ENCODE measurements at places on chromosomes 11 and 22.

GRCh38 chr11:59403546-59403945 is 22.7 kb downstream of the OR5A2 start:
- DNase-seq: no peak

DNA sequence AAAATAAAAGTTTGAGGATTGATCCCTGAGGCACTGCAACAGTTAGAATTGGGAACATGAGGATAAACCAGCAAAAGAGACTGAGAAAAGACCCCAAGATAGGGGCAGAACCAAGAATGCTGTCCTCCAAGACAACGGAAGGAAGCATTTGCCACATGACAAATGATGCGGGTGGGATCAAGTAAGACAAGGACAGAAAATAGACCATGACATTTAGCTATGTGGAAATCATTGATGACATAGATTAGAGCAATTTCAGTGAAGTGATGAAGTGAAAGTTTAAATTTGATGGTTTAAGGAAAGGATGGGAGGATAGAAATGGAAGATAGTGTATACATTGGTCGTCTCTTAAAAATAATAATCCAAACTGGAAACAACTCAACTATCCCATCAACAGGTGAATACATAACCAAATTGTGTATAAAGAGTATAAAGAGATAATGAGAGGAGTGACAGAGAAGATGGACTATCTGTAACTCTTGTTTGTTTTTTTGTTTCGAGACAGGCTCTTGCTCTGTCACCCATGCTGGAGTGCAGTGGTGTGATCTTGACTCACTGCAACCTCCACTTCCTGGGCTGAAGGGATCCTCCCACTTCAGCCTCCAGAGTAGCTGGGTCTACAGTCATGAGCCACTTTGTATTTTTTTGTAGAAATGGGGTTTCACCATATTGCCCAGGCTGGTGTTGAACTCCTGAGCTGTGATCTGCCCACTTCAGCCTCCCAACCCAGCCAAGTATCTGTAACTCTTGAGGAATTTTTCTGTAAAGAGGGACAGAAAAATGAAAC is 48.7 kb upstream of the FDX1 start:
- DNase-seq: no peak

DNA sequence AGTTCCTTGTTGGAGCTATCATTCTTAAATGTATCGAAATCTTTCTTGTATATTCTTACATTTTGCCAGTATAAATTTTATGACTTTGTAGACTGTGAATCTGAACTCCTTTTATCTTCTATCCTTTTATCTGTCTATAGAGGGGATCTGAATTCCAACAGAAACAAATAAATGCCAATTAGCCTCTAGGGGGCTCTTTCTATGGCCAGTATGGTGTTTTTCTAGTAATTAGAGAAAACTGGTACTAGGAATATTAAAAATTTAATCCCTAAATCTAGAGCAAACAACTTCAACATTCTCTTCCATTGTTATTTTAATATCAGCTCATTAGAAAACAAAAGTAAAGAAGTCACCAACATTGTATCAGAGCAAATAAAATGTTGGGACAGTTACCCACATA is 21.5 kb upstream of the CAT start:
- no peak for DNase-seq

DNA sequence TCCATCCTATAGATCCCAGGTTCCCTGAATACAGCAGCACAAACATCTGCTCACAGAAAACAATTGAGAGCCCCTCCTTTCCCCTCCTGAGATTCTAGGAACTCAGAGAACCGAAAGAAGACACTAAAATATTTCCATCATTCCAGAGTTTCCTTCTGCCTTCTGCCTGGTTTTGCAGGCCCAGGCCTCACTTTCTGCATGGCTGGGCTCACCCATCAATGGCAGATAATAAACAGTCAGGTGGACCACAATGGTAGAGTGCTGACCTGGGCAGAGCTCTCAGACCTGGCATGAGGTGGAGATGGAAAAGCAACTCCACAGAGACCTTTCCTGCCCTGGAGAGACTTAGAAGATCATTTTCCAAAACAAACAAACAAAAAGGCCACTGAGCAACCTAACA is 389.1 kb downstream of the NXPE2 start:
- DNase-seq: no peak

DNA sequence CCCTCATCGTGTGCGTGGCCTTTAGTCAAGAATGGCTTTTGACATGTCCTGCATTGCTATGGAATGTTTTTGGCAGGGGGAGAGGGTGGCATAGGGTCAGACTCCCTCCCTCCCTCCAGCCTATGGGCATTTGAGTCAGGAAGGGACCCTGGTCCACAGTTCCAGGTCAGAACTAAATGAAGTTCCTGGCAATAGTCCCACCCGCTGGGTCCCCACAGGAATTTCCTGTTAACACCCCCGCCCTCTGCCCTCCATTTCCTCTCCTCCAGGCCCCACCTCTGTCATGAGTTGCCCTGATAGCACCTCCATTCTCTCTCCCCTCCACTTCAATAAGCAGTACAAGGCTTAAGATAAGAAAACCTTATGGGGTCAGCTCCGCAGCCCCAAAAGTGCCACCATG is 40.8 kb upstream of the LMO2 start:
- DNase-seq: no peak

GRCh38 chr11:74520927-74521665 is 27.6 kb upstream of the LIPT2 start:
- no peak for DNase-seq

GRCh38 chr22:28462041-28462440 is 217.6 kb downstream of the TTC28 start:
- DNase-seq: no peak

DNA sequence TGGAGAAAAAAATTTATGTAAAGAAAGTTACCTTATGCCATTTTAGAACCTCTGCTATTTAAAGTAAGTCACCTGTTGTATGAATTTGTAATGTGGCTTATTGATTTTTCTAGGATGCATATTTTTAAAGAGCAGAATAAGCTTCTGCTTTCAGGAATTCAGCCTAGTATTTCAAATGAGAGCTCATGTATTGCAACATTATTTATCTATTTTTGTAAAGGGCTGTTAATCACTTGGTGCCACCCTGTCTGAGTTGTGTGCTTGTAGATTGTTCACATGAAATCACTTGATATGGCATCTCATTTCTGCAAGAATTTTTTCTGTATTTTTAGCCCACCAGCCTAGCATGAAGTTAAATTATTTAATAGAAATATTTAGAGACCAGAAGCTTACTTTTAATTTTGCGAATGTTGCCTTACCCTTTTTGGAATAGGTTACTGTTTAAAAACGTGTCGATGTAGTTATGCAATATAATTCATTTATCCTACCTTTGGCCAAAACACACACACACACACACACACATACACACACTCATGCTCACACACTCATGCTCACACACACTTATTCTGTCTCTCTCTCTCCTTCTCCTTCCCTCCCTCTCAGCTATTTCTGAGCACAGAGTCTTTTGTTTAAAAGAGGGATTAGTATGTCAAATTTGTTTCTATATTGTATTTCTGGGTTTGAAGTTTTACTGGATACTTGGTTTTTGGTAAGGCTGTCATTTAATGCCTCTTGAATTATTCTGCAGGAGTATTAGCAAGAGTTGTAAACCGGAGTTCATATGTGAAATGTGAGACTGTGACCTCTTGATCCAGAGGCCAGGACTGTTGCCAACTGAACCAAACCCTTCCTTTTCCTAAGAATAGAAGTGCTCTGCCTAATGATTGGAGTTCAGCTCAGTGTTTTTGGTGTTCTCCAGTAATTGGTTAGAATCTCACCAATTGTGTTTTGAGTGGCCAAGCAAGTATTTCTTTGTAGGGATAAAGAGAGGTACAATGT is 34.4 kb downstream of the YAP1 start:
- no peak for DNase-seq

- no peak for DNase-seq
Observed at GRCh38 chr11:117900121-117900648, 23.7 kb upstream of the FXYD6 start.

- DNase-seq: no peak
Observed at GRCh38 chr11:7444091-7444981, 41.0 kb upstream of the OLFML1 start.

DNA sequence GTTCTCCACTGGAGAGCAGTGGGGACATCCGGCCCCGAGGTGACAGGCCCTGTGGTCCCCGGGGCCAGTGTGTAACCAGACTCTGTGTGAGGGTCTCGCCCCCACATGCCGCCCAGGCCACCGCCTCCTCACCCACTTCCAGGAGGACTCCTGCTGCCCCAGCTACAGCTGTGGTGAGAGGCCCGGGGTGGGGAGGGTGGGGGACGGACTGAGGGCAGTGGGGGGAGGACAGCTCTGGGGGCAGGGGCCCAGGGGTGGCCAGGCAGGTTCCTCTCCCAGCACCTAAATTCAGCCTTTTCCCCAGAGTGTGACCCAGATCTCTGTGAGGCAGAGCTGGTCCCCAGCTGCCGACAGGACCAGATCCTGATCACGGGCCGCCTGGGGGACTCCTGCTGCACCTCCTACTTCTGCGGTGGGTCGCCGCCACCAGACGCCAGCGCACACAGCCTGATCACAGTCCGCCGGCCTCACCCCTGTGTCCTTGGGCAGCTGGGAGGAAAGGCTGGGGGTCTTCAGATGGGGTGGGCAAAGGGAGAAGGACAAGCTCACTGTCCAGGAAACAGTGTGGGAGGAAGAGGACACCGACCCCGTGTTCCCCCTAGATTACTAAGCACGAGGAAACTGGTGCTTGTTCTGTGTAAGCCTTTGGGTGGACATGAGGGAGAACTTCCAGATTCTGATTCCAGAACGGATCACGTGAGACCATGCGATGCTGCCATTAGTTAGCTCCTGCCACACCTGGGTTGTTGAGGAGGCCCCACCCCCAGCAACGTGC is 84.4 kb upstream of the MYOD1 start:
- DNase-seq: no peak

DNA sequence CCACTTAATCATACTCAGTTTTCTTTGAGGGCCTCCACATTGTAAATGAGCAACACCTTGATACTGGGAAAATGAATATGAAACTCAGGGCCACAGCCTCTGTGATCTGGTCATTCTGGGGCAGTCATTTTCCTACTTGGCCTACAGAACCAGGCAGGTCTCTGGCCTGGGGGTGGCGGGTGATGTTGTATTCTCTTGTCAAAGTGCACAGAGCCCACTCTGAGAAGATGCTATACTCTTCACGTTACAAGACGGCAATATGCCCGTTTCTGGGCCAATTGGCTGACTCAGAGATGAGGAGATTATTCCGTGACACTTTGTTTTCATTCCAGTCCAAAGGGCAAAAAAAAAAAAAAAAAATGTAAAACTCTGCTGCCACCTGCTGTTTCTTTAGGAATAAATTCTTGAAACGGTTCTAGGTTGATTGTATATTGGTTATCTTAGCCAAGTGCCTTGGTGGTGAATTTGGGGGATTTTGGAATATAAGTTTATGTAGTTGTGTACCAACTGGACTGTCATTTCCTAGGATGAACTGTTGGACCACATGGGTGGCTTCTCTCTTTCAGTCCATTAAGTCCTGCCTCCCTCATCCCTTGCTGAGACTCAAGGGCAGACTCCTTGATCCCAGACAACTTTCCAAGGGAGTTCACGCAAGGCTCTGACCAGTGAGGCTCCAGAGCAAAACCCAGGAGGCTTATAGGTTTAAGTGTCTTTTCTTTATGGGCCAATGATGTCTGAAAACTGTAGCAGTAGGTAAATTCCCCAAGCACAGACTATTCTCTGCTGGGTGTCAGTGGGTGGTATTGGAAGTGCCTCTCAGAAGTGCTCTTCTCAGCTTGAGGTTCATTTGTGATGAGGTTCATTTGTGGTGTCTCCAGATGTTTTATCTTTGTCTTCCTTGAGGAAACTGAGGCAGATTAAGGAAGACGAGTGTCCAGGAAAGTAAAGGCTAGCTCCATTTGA is 18.2 kb downstream of the ADM start:
- DNase-seq: peak; percentile 67

- DNase-seq: no peak
Observed at GRCh38 chr22:49863931-49864330, 10.3 kb downstream of the ZBED4 start.

- DNase-seq: no peak
Observed at GRCh38 chr11:129933891-129934290, 38.5 kb upstream of the NFRKB start.

DNA sequence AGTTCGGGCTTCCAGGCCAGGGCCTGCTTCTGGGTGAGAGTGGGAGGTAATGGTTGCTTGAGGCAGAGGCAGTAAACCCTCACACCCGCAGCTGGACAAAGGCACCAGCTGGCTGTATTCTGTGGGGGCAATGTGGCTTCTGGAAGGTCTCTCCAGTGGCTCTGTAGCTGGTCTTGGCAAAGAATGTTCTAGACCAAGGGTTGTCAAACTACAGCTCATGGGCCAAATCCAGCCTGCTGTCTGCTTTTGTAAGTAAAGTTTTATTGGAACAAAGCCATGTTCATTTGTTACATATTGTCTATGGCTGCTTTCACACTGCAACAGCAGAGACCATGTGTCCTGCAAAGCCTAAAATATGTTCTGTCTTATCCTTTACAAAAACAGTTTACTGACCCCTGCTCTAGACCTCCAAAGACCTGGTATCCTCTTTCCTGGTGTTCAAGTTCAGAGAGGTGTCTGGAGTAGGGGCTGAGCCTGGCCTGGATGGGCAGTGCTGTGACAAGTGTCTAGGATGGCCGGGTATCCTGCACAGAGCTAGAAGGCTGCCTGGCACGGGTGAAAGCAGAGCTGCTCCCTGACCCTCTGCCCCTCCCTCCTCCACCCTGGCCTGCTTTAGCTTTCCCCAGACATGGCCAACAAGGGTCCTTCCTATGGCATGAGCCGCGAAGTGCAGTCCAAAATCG is 3.4 kb downstream of the TAGLN start:
- DNase-seq: no peak

GRCh38 chr11:35259529-35259928 is 120.6 kb downstream of the CD44 start:
- DNase-seq: peak; percentile 93

DNA sequence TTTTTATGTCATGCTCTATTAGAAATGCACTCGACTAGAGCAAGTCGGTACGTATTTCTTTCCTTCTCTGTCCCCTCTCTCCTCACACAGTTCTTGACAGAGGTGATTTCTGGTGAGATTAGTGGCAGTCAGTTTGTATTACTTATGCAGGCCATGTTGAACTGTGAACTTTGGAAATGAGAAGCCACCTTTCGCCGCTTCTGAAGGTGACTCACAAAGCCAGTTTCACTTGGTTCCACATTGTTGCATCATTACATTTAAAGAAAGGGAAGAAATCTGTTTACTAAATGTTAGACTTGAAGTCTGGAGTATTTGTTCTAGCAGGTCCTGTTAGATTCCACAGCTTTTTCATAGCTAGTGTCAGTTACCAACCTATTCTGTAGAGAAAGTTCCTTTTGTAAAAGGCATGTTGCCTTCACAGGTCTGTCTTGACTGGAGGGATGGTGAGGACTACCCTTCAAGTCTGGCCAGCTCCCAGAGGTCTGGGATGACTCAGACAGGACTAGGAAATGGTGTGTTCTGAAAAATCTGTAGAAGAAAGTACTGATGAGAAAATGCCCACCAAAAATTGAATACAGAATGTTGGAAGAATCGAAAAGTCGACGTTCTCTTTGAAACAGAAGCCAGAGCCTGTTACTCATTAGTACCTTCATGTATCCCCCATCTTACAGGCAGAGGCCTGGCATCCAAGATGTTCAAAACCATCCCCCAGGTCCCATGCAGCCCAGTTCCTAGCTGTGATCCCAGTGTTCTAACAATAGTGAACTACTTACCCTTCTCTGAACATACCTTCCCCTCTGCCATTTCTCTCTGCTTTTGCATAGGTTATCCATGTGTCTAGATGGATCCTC is 181.4 kb downstream of the DBX1 start:
- no peak for DNase-seq
